ENCODE measurements at places on chromosomes 1 and 21. TPM values are rescaled to one million over a fixed set of nuclear protein-coding genes. Genes with fewer than 3 reads are reported as not detected.

DNA sequence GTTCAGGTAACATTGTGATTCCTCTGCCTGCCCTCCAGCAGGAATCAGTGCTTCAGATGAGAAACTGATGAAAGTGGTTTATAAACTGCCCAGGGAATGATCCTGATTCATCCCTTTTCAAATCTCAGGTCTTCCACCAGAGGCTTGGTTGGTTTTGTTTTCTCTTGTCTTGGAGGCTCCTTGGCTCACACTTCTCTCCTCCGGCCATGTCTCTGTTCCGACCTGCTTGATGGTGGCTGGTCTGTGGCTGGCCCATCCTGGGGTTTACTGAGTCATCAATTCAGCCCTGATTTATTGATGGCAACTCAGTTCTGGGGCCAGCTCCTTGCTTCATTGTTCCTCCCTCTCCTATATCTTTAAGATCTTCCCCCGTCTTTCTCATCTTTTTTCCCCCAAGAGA lies 56.6 kb upstream of the SLC2A1 start:
- DNase-seq: no peak

DNA sequence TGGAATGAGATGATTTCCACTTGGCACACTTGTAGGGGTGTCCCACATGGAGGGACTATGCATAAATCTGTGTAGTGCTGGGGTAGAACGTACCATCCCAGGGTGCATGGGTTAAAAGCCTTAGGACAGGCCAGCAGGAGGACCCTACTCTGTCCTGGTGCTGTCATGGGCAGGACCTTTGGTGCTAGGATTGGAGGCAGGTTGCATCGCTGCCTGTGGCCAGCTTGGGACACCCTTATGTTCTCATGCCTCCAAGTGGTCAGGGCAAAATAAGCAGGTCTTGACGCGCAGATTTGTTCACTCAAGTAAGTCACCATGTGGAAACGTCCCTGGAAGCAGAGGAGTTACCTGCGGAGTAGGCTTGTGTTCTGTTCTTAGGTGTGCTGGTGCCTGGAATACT lies 49.5 kb upstream of the RAB3GAP2 start:
- DNase-seq: no peak

DNA sequence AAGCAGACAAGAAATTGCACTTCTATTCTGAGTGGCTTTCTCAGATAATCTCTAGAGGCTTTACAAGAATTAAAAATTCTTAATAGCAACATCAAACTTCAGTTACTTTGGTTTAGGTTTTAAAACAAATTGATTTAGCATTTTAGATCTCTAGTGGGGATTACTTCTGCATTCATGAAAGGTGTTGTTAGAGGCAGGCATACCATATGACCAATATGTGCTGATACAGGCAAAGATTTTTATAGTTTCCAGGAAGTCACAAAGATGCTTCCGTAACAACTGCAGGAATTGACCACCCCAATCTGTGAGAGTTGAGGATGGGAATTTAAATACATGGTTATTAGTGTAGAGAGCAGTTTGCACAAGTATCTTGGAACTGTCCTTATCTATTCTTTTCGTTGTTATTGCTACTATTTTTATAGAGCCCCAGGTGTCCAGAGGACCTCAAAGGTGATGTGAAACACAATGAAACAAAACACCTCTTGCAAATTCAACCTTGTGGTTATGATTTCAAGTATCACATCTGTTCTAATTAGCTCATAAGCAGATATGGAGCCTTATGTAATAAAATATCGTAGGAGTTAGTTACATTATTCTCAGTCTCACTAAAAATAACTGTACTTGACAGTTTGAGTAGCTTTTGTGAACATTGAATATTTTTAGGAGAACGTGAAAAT lies 512.7 kb upstream of the ADGRL4 start:
- no peak for DNase-seq

DNA sequence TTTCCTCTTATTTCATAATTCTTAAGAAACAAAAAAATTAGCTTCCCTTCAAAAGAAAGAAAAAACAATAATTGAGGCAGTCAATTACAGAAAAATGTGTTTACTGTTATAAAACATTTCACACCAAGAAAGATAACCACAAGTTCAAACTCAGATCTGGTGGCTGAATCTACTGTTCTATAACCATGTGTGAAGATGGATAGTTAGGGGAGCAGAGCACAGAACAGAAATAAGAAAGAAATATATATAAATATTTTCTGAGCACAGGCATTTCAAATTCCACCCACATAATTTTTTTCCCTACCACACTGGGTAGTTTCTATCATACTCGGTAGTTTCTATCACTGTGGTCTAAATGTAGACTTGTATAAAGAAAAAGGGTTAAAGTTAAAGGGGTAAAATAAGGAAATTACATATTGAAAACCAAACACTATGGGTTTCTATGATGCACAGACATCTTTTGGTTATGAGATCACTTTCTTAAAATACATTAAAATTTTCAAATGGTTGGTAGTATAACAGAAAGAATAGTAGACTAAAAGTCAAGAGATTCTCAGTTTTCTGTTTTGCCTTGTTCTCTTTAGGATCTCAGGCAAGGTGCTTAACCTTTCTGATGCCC lies 10.8 kb downstream of the LYST start:
- no peak for DNase-seq

DNA sequence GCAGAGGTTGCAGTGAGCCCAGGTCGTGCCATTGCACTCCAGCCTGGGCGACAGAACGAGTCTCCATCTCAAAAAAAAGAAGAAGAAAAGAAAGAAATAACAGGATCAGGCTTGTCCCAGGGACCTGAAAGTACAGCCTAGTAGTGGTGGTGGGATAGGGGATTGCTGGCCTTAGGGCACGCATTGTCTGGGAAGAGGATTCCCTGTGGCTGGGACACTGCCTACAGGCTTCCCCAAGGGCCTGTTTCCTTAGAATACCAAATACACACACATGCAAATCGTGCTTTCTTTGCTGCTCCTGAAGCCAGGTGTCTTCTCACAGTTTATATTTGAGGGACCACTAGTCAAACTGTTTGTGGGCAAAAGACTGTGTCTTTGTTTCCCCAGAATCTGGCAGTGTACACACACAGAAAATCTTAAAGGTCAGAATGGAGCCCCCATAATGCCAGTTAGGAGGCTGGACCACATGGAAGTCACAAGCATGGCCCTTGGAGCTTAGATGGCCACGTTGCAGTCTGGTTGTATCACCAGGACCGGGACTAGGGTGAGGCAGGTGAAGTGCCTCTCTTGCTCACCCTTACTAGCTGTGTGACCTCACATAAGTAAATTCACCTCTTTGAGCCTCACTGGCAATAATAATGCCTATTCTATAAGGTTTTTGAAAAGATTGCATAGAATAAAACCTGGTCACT lies 12.7 kb upstream of the ASAP3 start:
- no peak for DNase-seq

DNA sequence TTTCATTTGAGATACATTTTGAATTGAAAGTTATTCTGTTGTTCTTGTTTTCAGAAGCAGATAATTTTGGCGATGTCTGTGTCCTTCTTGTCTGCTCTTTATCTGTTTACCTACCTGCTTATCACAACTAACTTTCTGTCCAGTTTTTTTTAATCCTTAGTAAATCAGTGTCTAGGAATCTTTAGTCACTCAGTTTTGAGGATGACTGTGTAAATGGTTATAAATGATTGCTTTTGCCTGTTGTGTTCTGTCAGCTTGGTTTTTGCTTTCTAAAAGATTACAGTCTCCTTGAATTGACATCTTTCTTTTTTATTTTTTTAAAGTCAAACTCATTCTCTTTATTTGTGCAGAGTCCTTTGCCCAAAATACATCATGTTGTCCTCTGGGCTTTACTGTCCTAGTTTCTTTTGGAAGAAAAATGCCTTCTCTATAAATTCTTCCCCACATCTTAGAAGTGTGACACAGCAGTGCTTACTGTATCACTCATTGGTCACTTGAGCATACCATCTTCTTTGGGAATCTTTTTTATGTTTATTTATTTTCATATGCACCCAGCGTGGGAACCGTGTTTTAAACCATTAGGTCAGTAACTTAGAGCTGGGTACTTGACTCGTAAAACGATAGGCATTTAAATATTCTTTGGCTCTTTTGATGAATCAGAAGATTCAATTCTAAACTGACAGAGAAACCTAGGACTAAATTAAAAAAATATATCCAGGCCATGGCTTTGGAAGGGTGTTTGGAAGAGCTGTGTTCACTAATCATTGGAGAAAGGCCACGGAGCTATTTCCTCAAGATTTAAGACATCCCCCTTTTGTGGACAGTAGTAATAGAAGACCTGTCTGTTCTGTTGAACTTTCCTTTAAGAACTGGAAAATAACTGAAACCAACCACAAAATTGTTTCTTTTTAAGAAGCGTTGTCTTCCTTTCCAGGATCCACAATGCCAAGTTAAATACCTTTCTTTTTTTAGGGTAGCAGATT lies 20.9 kb downstream of the LAMC1 start:
- no peak for DNase-seq

GRCh38 chr1:205335692-205336091 lies 14.1 kb upstream of the NUAK2 start:
- DNase-seq: no peak

DNA sequence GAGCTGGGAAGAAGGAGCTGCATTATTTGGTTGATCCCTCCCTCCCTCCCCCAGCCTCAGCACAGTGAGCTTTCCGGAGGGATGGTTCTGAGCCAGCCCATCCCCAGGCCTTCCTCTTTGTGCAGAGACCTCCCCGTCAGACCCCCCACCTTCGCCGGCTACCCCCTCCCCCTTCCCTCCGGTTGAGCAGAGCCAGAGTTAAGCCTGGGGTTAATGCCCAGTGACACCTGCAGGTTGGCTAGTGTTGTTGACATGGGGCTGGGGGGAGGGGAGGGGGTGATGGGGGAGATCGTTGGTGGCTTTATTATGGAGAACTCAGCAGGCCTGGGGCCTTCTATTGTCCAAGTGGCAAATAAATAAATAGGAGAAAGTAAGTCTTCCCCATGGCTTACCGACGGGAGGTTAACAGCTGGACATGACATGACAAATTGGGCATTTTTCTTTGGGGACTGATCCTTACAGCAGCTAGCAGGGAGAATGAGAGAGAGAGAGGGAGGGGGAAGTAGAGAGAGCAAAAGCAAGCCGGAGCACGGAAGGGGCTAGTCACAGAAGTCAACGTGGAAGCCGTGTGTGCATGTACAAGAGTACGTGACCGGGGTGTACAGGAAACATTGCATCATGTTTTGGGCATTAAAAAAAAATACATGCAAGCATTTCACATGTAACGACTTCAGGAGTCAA lies 131.1 kb downstream of the TMEM53 start:
- no peak for DNase-seq

- DNase-seq: no peak
Measured at GRCh38 chr1:241972703-241973369, 15.3 kb downstream of the BECN2 start.

GRCh38 chr21:34800797-34801518 lies 132.2 kb downstream of the CLIC6 start:
- DNase-seq: no peak

- no peak for DNase-seq
Measured at GRCh38 chr1:100868364-100868995, 26.2 kb downstream of the EXTL2 start.

- DNase-seq: no peak
Measured at GRCh38 chr21:26513212-26513611, 59.9 kb downstream of the CYYR1 start.

DNA sequence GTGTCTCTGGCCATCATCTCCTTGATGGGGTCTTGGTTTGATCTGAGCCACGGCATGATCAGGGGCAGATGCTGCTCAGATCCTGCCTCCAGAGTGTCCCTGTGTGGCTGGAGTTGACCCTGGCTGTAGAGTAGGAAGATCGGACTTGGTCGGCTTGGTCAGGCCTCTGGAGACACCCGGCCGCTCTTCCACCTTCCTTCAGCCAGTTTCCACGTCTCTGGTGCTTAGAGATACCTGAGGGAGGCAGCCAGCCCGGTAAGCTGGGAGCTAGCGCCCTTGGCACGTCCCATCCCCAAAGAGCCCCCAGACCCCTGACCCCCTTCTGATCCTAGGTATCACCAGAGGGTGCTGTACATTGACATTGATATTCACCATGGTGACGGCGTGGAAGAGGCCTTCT lies 8.8 kb downstream of the MARCKSL1 start:
- no peak for DNase-seq

- no peak for DNase-seq
Measured at GRCh38 chr1:78165816-78166215, 120.0 kb downstream of the GIPC2 start.

GRCh38 chr21:39011911-39012310 lies 171.3 kb downstream of the PSMG1 start:
- no peak for DNase-seq

GRCh38 chr1:12158357-12159092 lies 8.3 kb upstream of the TNFRSF1B start:
- DNase-seq: no peak

Gene CENPF
- total RNA-seq: 80.5 TPM

Gene FNDC5
- total RNA-seq: not detected

Gene DYRK1A
- 23.6 TPM for total RNA-seq

Gene COL18A1
- total RNA-seq: 535 TPM

All from epithelial cell of proximal tubule (primary cell).